Stimulated activated CD8-positive, alpha-beta memory T cell treated with anti-CD3 and anti-CD28 coated beads, Interleukin-7, amount 100 ng/mL, for 24 hours (primary cell): ENCODE measurements at places on chromosomes 5 and 9.

DNA sequence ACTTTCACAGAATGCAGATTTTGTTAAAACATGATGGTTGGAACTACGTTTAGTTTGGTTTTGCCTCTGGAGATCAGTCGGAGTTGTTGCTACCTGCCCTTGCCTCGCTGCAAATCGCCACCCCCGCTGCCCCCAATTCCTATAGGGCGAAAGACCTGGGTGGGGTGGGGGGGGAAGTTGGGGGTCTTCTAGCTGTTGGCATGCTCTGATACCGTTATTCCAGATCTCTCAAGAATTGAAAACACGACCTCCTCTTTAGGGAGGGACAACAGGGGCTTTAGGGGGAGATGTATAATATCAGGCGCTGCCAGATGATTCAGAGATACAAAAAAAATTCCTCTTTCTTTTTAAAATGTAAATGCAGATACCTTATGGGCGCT lies 36.4 kb upstream of the NFIB start:
- no peak for DNase-seq

DNA sequence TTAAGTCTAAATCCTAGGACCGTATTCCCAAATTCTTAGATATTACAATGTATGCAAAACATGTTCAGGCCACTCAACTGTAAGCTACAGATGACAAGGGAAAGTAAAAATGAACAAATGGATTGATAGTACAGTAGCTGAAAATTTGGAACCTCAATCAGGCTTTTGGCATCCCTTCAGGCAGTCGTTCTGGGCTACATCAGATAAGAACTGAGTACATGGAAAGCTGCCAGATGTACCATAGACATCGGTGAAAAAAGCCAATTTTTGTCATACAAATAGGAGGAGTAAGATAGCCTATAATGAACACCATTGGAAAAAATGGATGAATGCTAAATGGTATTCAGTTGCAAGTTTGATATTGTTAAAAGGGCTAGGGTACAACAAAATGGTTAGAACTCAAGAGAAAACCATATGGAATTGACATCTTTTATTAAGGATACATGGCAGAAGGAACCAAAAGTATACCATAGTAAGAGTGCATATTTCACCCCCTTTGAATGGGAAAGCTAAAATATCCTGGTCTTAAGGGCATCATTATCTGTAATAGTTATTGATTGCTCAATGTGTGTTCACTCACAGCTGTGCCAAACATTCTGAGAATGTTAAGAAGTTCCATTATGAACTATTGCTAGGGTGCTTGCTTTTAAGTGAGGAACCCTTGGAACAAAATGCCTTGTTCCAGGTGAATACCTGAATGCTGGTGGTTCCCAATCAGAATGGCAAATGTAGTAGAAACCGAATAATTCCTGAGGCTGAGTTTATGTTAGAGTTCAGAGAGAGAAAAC lies 86.4 kb downstream of the NR3C1 start:
- DNase-seq: no peak

DNA sequence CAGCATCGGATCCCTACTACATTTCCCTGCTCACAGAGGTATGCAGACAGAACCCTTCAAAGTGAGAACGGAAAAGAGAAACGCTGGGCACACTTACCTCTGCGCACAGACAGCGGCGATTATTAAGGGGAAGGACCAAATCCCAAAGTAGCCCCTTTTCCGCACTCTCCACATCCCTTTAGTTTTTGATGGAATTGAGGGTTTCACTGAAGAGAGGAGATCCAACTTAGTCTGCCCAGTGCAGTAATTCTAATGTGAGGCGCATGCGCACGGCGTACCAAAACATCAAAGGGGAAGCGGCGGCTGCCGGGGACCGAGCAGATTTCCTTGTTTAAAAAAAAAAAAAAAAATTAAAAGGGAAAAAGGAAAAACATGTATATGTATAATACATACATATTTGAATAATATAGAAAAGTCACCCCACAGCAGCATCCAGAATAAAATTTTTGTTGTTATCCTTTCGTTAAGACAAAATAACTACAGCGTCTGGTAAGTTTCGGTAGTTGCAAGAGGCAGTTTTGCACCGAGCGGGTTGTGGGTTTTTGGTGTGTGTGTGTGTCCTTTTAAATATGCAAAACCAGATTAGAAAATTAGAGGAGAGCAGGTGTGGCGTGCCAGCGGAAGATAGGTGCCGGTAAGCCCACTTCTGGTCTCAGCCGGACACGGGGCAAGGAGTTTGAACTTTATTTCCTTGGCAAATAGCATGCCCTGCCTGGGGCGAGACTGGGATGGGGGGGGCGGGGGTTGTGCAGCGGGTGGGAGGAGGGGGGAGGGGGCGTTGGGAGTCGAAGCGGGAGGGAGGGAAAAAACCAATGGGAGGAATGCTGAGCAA lies at the start of gene GABRB2:
TSS of gene GABRB2 (minus strand) at position 256 of the 832 bp plus-strand sequence. CDS start at position 174, 82 bp downstream.
- DNase-seq: no peak

- DNase-seq: no peak
Observed at GRCh38 chr5:6581090-6581489, 51.8 kb downstream of the NSUN2 start.

DNA sequence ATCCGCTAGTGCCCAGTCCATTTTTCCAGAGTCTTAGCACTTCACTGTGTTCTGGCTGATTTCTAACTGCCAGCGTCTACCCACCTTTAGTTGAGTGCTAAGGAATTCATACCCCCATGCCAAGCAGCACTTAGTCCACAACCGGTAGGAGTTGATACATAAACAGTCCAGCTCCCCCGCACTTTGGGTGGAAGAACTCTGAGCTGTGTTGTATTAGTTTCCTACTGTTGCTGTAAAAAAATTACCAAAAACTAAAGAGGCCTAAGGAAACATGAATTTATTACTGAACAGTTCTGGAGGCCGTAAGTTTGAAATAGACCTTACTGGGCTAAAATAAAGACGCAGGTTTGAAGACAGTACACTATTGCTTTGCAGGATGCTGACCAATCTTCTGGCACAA lies 87.6 kb downstream of the SLC24A2 start:
- DNase-seq: no peak

DNA sequence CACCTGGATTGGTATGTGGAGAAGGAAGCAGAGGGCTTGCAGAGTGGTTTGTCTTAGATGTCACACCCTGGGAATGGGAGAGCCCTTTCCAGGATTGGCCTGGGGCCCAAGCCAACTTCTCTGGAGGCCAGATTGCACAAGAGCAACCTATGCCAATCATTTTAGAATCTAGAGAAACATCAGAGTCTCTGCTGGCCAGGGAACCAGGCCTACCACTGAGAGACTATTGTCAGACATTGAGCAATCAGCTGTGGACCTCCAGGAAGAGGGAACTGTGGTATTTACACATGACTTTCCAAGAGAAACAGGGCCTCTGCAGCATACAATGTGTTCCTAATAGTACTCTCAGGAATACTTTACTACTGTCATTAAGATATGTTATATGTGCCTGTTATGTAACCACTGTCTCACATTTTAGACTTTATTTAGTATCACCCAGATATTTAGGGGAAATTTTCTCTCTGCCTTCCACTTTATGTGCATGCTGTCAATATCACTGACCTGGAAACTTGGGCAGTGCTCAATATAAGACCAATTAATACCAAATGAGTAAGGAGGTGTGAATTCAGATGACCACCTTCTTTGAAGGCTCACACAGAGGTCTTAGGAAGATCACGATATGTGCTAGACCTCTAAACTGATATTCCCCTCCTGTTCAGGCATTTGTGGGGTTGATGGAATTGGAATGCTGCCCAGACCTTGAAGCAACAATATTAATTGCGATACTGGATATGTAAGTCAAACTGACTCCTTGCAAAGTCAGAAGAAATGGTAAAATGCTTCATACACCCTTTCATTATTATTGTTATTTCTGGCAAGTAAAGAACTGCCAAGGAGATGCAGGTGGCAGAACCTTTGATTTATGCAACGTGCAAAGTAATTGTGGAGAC lies 20.5 kb upstream of the CCL28 start:
- DNase-seq: no peak

DNA sequence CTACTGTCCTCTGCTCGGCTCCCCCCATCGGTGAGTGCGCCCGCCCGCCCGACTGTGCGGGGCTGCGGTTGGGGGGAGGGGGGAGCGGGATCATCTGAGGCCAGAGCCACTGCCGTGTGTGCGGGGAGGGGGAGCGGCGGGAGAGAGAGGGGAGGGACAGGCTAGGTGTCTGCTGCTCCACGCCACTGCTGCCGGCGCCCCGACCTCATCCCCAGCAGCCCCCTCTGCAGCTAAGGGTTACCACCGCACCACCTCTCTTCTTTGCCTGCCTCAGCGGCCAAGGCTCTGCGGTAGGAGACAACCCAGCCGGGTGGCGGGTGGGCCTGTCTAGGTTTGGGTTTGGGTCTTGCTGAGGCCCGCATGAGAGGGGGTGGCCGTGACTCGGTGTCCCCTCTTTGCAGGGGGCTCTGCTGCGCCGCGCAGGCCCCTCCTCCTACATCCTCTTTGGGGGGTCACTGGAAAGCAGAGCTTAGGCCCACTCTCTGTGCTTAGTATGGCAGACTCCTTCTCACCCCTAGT lies 670 bp upstream of the PURA start:
- DNase-seq: no peak

GRCh38 chr5:127754706-127755105 lies 51.5 kb downstream of the CCDC192 start:
- no peak for DNase-seq

GRCh38 chr5:149700347-149700746 lies 29.8 kb upstream of the PPARGC1B start:
- no peak for DNase-seq

DNA sequence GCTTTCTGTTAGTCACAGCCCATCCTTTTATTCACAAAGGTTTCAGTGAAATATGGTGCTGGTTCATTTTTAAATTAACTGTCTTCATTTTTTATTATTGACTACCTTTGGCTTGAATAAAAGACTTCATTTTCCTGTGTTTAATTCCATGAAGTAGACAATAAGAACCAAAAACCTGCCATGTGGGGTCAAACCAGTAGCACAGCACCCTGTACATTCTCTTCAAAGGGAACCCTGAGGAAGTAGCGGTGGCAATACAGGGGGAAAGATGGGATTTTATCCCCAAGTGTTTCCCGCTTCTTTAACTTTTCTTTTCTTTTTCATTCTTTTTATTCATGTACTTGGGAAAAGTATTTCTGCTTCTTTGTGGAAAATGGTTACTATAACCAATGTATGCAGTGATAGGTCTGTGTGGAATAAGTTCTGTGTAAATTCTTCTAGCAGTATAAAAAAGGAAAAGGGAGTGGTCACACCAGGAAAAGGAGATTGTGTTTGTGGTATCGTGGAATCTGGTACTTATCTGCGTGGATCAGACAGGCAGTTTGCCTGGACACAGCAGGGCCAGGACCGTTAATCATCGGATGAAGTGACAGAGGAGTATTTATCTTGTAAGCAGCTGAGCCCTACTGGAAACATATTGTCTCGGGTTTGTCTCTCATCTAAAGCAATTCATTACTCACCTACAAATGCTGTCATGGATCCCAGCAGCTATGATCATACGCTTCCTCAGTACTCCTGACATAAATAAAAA lies 94.2 kb downstream of the PPIC start:
- no peak for DNase-seq

DNA sequence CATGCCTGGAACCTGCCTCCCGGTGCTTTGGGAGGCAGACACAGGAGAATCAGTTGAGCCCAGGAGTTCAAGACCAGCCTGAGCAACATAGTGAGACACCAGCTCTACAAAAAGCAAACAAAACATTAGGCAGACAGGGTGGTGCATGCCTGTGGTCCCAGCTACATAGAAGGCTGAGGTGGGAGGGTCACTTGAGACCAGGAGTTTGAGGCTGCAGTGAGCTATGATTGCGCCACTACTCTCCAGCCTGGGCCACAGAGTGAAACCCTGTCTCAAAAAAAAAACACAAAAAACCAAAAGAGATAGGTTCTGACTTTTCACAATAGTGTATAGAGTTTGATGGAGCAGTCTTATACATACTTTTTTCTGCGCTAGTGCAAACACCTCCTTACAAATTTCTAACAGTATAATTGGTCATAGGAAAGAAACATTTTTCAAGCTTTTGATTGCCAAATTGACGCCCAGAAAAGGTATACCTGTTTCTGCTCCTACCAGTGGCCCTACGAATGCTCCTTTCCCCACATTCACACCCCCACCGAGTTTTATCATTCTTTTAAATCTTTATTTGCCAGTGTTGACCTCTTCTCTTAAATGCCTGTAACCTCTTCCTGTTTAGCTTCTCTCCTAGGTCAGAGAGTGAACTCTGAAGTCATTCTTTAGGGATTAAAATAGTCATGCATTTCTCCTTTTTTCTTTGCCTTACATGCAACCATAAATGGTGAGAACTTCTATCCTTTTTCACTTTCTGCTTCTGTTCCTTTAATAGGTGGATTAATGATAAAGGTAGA lies 7.5 kb downstream of the DOCK8 start:
- DNase-seq: no peak

DNA sequence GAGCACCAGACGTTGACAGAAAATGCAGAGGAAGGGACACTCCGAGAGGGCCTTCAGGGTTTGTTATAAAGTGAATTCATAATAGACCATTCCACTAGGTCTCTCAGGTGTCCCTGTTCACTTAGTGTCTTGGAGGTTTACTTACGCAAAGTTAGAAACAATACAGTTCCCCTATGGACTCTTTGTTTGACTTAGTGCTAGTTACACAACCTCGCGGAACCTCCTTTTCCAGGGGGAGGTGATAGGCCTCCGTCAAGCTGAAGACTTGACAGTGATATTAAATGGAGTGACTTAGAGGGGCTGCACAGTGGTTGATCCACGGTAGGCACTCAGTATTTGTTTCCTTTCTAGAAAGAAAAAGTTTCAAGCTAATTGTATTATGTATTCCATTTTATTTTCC lies 1.3 kb downstream of the CCT5 start:
- DNase-seq: no peak

DNA sequence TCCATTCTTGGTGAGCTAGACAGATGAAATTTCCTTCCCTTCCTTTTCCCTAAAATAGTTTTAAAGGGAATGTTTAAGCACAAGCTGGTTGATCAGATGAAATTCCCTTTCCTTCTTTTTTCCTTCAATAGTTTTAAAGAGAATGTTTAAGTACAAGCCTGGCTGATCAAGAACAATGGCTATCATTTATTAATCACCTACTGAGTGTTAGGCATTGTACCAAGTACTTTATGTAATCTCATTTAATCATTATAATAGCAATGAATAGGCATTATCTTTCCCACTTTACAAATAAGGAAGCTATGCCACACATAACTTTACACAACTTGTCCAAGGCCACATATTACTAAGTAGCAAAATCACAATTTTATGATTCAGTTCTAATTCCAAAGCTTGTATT lies 152.0 kb upstream of the ACOT12 start:
- no peak for DNase-seq

- no peak for DNase-seq
Observed at GRCh38 chr5:135069016-135069770, 35.2 kb upstream of the PITX1 start.

- no peak for DNase-seq
Observed at GRCh38 chr9:104882086-104882485, 45.9 kb downstream of the ABCA1 start.

GRCh38 chr5:311963-312362 lies 9.6 kb upstream of the AHRR start:
- no peak for DNase-seq

GRCh38 chr5:83058726-83059125 lies 18.5 kb downstream of the TMEM167A start:
- no peak for DNase-seq
